ENCODE measurements at places on chromosomes 1 and 21. TPM values are rescaled to one million over a fixed set of nuclear protein-coding genes. Genes with fewer than 3 reads are reported as not detected.

Gene MPL
- polyA plus RNA-seq: 0.21 TPM

Gene FAM177B
- polyA plus RNA-seq: 5.5 TPM

Gene TEDDM1
- 0.09 TPM for polyA plus RNA-seq

Gene S100A10
- polyA plus RNA-seq: 877 TPM

Gene KRTAP20-3
- polyA plus RNA-seq: not detected

Gene GSTM4
- polyA plus RNA-seq: 68.4 TPM

Gene DFFA
- 29.3 TPM for polyA plus RNA-seq

Gene NTMT2
- polyA plus RNA-seq: not detected

Gene PCP4L1
- polyA plus RNA-seq: 9.4 TPM

DNA sequence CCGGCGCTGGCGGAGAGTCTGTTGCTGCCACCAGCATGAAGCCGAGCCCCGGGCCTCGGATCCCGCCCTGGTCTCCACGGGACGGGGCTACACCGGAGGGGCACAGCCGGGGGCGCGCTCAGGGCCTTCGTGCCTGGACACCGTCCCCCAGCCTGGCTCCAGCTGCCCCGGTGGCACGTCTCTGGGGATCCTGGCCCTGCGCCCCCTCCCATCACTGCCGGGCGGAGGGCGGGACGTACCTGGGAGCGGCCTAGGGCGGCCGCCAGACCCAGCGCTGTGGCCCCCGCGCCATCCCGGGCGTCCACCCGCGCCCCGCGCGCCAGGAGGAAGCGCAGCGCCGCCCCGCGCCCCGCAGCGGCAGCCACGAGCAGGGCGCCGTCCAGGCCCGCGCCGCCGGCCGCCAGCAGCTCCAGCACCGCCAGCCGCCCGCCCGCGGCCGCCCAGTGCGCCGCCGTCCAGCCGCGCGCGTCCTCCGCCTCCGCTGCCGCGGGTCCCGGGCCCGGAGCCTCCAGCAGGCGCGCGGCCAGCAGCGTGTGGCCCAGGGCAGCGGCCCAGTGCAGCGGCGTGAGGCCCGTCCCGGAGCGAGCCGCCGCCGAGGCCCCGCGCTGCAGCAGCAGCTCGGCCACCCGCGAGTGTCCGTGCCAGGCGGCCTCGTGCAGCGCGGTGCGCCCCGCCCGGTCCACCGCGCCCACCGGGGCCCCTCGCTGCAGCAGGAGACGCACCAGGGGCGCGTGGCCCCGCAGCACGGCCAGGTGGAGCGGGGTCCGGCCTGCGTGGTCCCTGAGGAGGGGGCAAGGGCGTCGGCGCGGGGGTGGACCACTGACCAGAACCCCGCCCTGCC is 1.0 kb downstream of the ANKRD65 start:
- peak; percentile 42 for DNase-seq

DNA sequence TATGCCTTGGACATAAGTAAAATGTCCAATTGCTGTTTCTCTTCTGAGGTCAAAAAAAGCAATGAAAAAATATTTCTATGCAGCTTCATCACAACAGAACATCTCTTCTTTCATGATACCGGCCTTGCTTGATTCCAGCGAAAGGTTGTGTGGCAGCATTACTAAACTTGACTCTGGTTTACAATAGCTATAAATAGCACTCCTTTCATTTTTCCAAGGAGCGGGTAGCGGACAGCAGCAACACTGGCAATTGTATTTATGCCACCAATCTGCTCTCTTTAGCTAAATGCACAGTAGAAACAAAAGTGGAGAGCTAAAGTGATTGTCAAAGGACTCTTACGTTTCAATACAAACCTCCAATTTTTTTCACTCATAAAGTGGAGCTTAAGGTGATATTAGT is 7.5 kb upstream of the DAB1 start:
- DNase-seq: no peak

DNA sequence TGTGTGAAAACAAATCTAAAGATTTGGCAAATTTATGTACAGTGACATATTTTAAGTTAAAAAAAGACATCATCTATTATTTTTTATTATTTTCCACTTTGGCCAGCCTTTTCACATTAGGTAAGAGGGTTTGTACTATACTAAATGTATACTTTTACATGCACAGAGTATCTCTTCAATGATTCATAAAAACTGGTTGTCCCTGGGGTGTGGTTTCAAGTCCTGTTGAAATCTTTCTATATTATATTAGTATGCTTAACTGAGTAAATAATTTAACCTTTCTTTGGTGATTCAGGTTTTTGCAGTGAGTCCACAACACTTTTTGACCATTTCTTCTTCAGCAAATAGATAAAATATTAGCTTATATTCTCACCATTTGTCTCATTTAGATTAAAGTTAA is 45.7 kb downstream of the EEIG2 start:
- DNase-seq: no peak

DNA sequence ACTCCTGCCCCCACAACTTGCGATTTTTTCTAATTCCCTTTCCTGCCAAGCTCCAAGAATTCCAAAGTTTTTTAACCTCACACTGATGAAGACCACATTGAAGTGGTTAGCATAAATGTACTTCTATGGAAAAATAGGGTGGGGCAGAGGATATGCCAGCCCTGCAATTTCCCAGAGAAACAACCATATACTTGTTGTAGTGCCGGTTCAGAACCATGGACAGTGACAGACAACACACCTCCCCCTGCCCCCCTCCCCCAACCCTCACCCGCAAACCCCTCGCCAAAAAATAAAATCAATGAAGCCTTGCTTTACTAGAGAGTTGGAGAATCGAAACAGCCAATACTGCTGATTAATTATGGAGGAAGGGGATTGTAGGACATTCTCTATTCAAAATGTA is 109.5 kb upstream of the GRIK3 start:
- no peak for DNase-seq
